Stromal cell of bone marrow (primary cell): ENCODE measurements at places on chromosomes 16 and 17.

DNA sequence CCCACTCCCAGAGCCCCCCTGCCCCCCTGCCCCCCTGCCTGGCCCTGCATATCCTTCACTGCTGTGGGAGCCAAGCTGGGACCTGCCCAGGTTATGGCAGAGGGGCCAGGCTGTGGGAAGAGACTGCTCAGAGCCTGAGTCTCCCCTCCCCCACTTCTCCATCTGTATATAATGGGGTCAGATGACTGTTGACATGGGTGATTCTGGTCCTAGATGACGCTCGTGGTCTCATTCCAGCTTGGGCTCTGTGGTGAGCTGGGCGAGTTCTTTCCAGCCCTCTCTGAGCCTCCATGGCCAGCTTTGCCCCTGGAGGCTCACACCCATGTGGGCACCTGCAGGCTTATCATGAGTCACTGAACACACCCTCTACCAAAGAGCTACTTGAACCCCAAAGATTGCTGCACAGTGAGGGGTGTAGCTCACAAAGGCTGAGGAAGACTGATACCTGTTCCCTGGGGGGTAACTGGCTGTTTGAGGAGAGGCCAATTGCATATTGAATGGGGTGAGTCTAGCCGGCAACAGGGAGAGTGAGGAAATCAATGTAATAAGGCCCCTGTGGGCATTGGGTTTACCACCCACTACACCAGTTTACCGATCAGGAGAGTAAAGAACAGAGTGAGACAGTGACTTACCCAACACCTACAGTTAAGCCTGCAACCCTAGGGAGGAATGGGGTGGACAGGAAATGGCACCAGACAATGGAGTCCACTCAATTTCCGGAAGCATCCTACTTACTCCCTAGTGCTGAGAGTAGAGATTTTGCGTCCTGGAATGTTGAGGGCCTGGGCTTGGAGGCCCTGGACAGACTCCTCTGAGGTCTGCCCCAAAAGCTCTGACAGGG lies 4.2 kb upstream of the SREBF1 start:
- no peak for DNase-seq

DNA sequence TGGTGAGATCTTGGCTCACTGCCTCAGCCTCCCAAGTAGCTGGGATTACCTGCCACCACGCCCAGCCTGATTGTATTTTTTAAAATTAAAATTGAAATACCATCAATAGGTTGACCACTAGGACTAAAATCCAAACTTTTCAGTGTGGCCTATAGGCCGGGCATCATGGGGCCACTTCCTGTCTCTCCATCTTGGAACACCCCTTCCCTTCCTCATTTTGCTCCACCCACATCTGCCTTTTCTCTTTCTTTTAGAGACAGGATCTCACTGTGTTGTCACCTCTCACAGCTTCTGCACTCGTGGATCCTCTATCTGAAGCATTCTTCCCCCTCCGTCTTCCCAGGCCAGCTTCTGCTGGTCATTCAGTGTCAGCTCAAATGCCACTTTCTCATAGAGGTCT lies 57.0 kb downstream of the BMERB1 start:
- no peak for DNase-seq

- DNase-seq = no peak
These were observed 2.3 kb upstream of the LHX1 start for GRCh38 chr17:36934692-36935630.

- no peak for DNase-seq
These were observed 311.5 kb downstream of the RBFOX1 start for GRCh38 chr16:7644176-7644575.

- no peak for DNase-seq
These were observed 1.7 kb downstream of the VTN start for GRCh38 chr17:28368306-28368831.

GRCh38 chr17:31532081-31532480 lies 140.6 kb downstream of the RAB11FIP4 start:
- DNase-seq = no peak

- DNase-seq = no peak
These were observed 2.9 kb upstream of the BCL6B start for GRCh38 chr17:7019839-7020519.

DNA sequence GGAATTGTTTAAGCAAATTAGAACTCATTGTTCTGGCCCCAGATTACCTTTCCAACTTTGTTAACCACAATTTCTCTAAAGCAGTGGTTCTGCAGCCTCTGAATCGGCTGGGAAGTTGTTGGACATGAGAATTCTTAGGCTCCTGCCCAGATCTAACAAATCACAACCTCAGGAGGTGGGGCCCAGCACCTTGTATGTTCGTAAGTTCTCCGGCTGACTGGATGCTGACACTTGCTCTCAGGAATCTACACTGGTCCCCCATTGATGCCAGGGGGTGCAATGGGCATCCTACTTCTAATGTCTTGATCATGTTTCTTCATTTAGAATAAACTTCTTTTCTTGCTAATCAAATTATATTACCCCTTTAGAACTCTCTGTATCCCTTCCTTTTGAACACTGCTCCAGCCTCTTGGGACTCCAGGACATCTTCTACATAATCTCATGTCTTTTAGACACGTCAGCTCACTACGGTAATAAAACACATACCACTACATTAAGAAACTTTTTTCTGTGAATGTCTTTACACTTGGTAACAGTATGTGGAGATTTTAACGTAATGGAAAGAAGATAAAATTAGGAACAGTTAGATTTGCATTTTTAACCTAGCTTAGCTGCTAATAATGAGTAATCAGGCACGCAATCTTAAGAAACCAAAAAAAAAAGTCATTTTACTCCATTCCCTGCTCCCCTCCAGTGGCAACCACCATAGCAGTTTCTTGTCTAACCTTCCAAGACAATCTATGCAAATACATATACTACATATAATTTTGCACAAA lies 143.2 kb downstream of the ITFG1 start:
- DNase-seq = no peak

DNA sequence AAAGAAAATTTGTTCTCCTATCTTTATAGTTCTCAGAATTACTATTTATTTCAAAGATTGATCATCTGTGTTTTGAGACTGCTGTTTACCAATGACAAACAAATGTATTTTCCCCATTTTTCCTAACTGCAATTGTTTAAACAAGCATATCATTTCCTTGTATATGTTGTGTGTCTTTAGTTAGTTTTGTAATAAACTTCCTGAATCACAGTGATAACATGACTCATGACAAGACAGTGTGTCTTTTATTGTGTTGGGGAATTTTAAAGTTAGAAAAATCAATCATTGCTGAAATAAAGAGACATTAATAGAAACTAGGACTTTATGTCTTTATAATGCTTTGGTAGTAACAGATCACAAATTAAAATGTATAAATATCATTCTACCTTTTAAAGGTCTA lies 348.5 kb downstream of the KCNJ2 start:
- DNase-seq = no peak

- no peak for DNase-seq
These were observed 7.8 kb upstream of the TEX2 start for GRCh38 chr17:64270885-64271284.

- no peak for DNase-seq
These were observed 7.2 kb downstream of the SLC43A2 start for GRCh38 chr17:1621273-1621954.

GRCh38 chr17:80640366-80641084 lies 95.9 kb downstream of the RPTOR start:
- DNase-seq = no peak

- peak; percentile 25 for DNase-seq
These were observed 180.1 kb downstream of the SPECC1 start for GRCh38 chr17:20189302-20189701.

DNA sequence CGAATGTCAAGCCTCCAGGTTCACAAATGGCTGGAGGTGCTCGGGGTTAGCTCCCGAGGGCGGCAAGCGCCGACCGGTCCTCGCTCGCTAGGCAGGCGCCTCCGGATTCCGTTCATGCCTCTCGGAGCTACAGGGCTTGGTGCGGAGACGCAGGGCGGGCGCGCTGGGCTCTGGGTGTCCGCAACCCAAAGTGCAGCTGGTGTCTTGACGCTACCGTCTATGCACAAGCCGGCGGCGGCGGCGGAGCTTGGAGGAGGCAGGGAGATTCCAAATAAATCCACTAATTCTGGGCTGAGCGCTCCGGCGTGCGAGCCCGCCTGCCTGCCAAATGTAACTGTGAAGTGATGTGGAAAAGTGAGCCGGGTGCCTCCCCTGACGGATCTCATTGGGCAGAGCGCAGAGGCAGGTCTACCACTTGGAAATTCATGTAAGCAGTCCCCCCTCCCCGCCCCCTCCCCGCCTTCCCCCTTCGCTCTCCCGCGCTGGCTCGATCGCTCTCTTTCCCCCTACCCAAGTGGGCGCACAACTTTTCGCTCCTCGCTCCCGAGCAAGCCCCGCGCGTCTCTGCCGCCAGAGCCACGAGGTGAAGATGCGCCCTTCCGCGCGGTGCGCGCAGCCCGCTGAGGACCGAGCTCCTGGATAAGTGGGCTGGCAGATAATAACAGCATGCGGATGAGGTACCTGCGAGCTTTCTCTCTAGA lies at the start of gene CDH8:
CDH8 (minus strand) TSS at position 338 of the 701 bp plus-strand sequence. CDS start 15,035 bp downstream, outside the sequence.
- DNase-seq = no peak

GRCh38 chr16:70778901-70779309 lies 22.1 kb downstream of the VAC14 start:
- DNase-seq = peak; percentile 65

DNA sequence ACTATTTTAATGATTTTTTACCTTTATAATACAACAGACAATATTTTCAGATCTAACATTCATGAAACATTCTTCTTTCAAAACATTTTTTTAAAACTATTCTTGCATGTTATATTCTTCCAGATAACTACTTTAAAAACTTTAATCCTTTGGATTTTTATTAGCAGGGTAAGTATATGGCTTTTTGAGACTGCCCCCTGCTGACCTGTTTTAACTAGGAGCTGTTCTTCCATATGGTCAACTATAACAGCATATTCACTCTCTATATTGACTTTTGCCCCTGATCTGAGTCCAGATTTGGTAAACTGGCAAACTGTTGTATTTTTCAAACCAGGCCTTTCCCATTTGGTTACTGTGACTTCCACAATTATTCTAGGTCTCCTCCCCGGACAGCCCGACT lies 16.5 kb downstream of the ZNF18 start:
- DNase-seq = no peak

GRCh38 chr16:20903899-20904506 lies 3.4 kb downstream of the LYRM1 start:
- no peak for DNase-seq

DNA sequence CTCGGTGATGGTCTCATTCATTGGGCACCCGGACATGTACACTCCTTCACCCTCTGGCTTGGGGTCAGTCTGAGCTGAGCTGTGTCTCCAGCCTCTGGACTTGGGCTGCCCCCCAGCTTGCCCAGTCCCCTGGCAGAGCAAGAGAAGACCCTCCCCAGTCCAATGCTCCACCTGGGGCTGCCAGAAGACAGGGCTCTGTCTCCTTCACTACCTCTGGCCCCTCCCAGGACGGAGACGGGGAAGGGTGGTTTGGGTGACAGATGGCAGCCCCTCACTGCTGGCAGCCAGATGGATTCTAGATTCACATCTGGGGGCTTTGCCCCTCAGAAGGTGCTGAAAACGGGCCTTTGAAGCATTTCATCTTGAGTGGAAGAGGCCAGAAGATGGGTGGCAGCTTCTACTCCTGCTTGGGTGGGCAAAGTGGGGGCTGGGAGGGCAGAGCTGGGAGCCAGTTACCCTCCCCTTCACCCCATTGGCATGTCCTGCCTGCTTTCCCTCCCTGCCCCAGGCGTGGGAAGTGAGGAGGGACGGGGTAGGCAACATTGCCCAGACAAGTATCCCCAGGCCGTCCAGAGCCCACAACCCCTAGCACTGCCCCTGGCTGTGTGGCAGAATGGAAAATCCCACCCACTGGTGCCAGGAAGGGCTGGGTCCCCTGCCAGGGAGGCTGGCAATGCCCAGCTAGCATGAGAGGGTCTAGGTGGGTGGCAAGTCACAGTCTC lies 13.9 kb downstream of the NGFR start:
- DNase-seq = no peak

GRCh38 chr17:73506470-73507435 lies 137.5 kb downstream of the SDK2 start:
- no peak for DNase-seq

DNA sequence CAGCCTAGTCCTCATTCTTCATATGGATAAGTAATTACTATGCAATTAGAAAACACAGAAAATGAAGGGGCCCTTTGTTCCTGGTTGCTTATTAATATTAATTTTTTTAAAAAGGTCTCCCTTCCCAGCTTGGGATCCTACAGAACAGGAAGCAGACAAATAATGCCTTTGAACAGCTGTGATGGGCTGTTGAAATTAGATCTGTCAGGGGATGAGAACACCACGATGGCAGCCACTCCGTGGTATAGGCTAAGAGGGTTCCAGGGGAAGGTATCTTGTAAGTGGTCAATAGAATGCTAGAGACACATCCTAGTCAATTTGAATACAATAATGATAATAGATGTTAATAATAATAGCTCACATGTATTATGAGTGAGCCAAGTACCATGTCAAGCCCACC lies 83.1 kb downstream of the CCDC182 start:
- no peak for DNase-seq

DNA sequence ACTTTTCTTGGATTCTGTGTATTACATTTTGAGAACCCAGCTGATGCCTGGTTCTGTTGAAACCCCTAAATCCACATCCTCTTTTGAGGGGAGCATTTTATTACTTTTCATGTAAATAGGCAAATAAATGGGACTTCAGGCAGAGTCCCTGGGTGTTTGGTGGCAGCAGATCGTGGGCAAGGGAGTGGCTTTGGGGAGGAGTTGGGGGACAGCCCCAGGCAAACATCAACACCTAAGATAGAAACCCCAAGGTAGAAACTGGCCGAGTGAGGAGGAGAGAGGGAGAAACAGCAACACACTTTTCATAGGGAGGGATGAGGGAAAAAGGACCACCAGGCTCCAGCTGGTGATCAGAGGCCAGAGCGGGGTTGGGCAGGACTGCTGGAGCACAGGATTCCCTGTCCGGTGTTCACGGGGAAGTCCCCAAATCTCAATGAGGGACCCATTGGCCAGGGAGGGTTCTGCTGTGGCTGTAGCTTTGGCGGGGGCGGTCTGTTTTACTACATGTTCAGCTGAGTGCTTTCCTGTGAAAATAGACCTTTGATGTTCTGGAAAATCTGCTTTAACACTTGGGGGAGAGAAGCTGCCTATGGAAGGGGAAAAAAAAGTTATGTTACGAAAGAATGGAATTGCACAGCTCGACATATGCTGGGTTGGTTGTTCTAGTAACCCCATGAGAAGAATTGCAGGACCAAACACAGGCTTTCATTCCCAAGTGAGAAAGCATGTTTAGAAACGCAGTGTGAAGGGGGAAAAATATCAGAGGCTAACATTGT lies 46.6 kb downstream of the MSI2 start:
- DNase-seq = no peak

GRCh38 chr17:49223517-49224197 lies 6.9 kb downstream of the PHOSPHO1 start:
- no peak for DNase-seq

GRCh38 chr17:82213251-82214011 lies 789 bp upstream of the CCDC57 start:
- DNase-seq = peak; percentile 53
